ENCODE measurements at places on chromosomes 3 and 15. TPM values are rescaled to one million over a fixed set of nuclear protein-coding genes. Genes with fewer than 3 reads are reported as not detected.

Gene DAZL
- not detected for total RNA-seq

DNA sequence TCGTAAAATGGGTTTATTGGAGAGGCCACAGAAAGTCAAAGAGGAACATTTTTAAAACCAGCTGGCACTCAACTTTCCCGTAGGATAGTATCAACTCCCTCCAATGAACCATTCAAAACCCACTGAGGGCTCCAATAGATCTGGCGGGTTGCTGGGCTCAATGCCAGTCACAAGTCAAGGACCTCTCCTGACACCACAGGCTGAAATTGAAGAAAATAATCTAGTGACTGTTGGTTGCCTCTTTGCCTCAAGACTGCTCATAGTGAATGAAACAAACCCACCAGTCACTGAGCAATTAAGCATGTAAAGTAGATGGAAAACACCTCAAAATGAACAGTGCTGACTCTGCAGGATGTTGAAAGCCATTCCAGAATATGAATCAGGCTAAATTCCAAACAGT is 500.6 kb upstream of the AGTR1 start:
- DNase-seq = no peak

Gene CAMP
- not detected for total RNA-seq

Gene SEMA6D
- 1.5 TPM for total RNA-seq

- no peak for DNase-seq
Measured at GRCh38 chr3:195748661-195749060, 27.9 kb downstream of the MUC20 start.

DNA sequence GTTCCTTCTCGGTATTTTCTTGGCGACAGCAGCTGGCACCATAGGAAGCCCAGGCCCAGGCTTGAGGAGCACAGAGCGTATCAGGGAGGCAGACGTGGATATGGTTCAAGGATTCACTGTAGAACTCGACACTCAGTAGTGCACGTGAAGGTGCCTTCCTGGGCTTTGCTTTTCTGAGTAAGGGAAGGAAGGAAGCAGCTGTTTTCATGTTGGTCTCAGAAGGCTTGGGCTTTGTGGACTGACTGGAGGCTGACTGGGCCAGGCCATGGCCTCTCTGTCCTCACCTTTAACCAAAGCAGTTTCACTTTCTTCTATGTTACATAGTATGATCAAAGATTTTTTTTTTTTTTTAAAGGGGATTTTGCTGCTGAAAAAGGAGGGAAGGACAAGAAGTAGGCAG is 6.9 kb upstream of the GHRL start:
- no peak for DNase-seq

- no peak for DNase-seq
Measured at GRCh38 chr3:121627211-121627610, 33.5 kb downstream of the HCLS1 start.
